Amniotic stem cell (primary cell): ENCODE measurements at places on chromosomes 6 and 20.

- DNase-seq, result no peak
Measured at GRCh38 chr6:146194434-146194833, 165.6 kb downstream of the GRM1 start.

- no peak for DNase-seq
Measured at GRCh38 chr6:127342296-127342945, 988 bp downstream of the ECHDC1 start.

DNA sequence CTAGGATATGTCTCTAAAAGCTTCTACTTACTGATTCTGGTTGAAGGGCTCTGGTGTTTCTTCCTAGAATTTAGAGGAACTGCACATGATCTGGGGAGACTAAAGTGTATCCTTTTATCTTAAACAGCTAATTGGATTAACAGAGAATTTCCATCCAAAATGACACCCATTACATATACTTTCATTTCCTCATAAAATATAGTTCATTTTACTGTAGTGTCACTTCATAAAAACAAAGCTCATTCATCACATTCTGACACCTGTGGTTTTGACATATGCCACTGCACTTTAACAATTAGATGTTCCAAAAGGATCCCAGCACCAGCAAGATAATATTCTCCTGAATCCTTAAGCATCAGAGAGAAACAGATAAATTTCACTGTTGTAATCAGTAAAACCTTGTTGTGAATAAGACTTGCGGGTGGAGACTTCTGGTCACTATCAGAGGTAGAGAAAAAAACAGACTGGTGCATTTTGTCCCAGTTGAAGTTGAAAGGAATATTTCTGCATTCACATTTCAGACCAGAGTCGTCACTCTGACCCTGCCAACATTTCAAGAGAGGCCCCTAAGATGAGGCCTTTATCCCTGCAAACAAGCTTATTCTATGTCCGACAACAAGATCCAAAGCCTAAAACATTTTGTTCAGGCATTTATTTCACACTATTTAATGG, 175.3 kb upstream of the BMP5 start:
- DNase-seq, result no peak

DNA sequence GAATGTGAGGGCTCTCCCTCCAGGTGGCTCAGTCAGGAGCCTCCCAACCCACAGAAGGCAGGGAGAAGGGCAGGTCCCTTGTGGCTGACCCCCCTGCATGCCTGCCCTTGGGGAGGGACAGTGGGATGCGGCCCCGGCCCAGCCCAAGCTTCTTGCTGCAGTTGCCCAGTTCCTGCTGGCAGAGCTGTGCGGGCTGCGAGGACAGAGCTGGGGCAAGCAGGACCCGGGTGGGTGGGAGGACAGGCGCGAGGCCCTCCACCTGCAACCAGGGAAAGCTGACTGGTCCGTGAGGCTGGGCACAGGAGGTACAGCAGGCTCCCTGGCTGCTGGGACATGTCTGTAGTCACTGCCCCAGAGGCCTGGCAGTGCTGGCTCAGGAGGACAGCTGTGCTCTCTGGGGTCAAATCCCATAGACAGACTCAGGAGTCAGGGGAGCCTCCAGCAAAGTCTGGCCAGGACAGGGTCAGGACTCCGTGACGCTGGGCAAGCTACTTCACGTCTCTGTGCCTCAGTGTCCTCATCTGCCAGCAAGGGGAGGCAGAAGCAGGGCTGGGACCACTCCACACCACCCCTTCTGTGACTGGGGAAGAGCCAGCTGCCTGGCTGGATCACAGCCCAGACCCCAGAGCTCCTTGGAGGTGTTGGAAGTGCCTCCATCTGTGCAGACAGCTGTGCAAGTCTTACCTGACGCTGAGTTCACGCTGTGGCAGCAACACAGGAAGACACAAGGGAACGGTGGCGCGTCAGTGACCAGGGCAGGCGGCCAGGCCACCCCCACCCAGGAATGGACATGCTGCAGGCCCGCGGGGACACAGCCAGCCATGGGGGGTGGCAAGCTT, 13.0 kb downstream of the UCKL1 start:
- no peak for DNase-seq

- no peak for DNase-seq
Measured at GRCh38 chr6:43773980-43774775, 4.2 kb downstream of the VEGFA start.

DNA sequence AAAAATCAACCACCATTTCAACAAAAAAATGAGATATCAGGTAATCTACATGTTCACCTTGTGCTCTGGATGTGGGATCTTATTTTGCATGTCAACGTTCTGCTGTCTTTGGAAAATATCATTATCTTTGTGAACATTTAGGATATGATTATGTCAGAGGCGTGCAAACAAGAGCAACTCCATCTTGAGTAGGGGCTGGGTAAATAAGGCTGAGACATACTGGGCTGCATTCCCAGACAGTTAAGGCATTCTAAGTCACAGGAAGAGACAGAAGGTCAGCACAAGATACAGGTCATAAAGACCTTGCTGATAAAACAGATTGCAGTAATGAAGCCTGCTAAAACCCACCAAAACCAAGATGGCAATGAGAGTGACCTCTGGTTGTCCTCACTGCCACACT, 28.8 kb upstream of the ZBTB24 start:
- no peak for DNase-seq

DNA sequence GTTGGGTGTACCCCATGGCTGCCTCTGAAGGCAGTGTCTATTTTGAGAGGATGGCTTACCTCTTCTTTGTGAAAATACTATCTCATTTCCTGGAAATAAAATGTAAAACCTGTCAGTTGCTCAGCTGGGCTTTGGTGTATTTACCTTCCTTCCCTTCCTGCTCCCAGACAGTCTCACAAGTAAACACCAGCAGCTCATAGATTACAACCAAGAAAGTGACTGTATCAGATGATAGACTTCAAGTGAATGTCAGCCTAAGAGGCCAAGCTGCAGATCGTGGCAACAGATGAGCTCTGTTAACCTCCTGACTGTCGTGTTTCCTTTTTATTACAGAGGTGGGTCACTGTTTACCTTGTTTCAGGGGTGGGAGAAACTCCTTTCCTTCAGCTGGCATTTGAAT, 37.3 kb downstream of the RNF8 start:
- no peak for DNase-seq

GRCh38 chr20:62370115-62370806, 3.1 kb upstream of the LAMA5 start:
- DNase-seq, result no peak

DNA sequence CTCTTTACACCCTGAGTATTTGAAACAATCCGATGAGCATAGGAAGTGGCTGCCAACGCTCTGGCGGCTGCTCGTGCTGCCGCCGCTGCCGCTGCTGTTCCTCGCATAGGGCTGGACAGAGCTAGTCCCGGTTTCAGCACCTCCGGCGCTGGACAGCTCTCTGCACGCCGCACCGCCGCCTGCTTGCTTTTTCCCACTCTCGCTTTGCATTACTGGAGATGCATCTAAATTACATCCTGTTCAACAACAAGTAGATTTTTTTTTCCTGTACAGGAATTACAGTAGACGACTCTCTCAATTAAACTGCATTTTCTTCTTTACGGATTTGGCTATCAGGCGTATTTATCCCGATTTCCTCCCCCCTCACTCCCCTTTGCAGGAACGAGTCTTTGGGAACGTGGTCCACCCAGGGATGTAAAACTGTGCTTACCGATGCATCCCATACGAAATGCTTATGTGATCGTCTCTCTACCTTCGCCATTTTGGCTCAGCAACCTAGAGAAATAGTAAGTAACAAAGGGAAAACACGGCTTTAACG, 563.8 kb downstream of the LMBRD1 start:
- peak; percentile 49 for DNase-seq

DNA sequence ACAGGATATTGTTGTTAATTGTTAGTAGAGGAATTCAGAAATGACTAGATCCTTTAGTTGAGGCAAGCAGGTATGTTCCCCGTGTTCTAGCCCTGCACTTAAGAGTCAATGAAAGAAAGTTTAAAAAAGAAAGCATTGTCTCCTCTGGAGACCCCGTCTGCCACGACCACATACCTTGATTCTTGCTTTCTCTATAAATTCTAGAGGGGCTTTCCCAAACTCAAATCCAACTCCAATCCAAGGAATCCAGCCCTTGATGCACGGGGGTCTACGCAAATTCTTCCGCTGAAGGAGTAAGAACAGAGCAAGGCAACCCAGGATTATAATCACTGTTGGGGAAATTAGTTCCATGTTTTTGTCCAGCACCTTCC, 401 bp downstream of the CYP39A1 start:
- no peak for DNase-seq

DNA sequence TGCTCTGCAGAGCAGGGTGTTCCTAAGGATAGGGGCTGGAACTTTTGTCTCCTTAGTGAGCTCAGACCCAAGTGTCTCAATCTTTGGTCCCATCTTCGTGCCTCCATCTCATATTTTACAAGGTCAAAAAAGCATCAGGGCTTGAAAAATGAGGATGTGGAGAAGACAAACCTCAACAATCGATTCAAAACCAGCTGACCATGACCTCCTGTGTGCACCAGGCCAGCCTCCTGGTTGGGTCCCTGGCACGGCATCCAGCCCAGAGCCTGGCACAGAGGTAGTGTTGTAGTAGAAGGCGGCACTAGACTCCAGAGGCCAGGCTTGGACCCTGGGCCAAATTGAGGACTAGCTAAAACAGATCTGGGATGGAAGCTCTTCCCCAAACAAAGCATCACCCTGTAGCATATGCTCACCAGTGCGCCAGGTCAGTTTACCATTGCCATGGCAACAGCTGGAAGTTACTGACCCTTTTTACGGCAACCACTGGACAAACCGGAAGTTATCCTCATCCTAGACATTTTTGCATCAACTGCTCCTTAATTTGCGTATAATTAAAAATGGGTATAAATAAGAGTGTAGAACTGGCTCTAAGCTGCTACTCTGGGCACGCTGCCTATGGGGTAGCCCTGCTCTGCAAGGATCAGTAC, 69.3 kb upstream of the BLCAP start:
- no peak for DNase-seq

GRCh38 chr20:63273059-63273579, 506 bp downstream of the ARFGAP1 start:
- no peak for DNase-seq

GRCh38 chr6:130779658-130780033, 47.6 kb upstream of the SMLR1 start:
- DNase-seq, result no peak

DNA sequence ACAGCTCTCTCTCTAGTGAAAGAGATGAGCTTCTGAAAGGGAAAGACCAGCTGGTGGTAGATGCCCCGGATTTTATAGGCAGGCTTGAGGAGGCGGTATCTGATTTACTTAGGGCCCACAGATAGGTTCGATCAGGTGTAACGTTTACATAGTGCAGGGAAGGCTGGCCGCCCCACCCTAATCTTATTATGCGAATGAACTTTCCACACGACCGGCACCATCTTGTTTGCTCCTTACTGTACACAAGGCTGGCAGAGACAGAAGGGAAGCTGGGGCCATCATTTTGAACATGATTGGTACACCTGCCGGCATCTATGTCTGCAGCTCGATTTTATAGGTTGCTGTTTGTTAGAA, 212.0 kb upstream of the JARID2 start:
- DNase-seq, result no peak

GRCh38 chr6:14384175-14384949, 266.8 kb downstream of the CD83 start:
- DNase-seq, result no peak

GRCh38 chr6:98894810-98895209, 52.9 kb downstream of the FBXL4 start:
- no peak for DNase-seq

DNA sequence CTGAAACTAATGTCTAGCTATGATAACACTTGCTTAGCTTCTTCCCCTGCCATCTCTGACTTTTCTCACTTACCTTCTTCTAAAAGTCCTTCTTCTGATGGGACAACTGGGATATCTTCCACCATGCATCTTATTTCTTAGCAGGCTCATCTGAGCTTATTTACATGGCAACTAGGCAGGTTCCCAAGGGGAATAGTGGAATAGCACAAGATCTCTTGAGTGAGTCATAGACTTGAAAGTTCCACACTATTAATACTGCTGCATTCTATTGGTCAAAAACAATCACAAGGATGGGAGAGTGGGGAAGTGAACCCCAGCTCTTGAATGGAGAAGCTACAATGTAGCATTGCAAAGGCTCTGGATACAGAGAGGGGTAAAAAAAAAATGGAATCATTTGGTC, 142.1 kb downstream of the HAO1 start:
- DNase-seq, result no peak

DNA sequence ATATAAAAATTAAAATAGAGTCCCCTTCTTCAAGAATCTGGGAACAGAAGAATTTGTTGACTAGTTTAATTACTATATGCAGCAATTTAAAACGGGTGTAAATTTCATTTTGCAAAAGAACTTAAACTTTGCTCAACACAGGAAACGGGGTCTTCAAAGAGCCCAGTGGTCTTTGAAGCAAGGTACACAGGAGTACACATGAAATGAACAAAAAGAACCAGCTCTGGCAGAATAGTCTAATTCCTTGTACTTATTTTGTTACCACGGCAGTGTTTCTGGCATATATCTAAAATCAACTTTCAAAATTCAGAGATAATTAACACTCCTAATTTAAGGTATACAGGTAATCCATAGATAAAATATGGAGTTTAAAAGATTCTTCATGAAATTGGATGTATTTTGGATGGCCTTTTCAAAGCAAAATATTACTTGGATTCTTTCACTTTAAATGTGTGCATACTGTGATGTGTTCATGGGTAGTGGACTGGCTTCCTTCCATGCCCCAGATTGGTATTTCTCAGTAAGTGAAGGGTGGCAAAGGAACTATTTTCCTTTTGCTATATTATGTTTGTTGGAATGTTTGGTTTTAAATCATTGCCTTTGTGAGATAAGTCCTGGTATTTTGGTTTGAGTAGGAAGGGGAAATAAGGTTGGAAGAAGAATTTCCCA, 96.8 kb upstream of the THEMIS start:
- no peak for DNase-seq

GRCh38 chr6:111804627-111805235, 68.5 kb downstream of the FYN start:
- DNase-seq, result no peak

DNA sequence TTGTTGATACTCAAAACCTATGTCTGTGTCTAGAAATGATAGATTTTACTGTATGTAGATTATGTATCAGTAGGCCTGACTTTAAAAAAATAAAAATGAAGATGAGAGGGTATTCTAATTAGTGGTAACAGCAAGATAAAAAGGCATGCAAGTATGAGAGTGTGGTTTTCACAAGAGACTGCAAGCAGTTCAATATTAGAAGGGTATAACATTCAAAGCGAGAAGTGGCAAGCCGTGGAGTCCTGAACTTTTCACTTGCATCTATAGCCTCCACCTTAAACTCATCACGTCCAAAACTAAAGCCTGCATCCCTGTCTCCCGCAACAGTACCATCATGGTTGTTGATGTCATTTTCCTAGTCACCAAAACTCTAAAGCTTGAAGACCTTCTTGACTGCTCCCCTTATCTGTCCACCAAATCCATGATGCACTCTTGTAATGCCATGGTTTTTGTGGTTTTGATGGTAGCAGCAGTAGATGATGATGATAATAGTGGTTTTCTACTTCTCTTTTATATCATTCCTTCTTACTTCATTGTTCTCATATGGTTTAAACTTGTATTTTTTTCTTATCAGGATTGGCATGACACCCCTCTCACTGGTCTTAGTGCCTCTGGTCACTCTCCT, 9.2 kb upstream of the CGA start:
- no peak for DNase-seq

GRCh38 chr6:26224940-26225847, 138.0 kb downstream of the HFE start:
- DNase-seq, result peak; percentile 63
